H1 (cell line): ENCODE measurements at places on chromosomes 16 and 17. TPM values are rescaled to one million over a fixed set of nuclear protein-coding genes. Genes with fewer than 3 reads are reported as not detected.

SLC16A11 gene
- total RNA-seq, result 0.35 and 0.67 TPM in 2 replicates

DNA sequence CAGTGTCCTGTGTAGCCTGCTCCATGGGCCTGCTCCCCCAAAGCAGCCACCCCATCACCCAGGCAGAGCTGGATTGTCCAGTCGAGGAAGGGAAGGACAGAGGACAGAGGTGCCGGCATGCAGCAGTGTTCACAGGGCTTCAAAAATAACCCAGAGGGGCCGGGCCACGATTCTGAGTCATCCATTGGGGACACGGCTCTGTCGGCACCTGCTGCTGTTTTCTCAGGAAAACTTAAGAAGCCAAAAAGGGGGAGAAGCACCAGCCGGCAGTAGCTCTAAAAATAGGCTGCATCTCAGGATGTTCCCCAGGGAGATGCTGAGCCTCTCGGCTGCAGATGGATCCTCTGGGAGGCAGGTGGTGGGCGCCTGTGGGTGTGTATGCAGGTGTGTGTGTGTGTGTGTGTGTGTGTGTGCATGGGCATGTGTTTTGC lies 1.6 kb downstream of the CA7 start:
- no peaks in the 10 kb centered on the region for H3K4me1 ChIP-seq
- no peak overlapping the region for H3K4me3 ChIP-seq
- H3K27ac ChIP-seq, result no peak overlapping the region
- peaks cover 14% of the 10 kb centered on the region for H3K27me3 ChIP-seq

DNA sequence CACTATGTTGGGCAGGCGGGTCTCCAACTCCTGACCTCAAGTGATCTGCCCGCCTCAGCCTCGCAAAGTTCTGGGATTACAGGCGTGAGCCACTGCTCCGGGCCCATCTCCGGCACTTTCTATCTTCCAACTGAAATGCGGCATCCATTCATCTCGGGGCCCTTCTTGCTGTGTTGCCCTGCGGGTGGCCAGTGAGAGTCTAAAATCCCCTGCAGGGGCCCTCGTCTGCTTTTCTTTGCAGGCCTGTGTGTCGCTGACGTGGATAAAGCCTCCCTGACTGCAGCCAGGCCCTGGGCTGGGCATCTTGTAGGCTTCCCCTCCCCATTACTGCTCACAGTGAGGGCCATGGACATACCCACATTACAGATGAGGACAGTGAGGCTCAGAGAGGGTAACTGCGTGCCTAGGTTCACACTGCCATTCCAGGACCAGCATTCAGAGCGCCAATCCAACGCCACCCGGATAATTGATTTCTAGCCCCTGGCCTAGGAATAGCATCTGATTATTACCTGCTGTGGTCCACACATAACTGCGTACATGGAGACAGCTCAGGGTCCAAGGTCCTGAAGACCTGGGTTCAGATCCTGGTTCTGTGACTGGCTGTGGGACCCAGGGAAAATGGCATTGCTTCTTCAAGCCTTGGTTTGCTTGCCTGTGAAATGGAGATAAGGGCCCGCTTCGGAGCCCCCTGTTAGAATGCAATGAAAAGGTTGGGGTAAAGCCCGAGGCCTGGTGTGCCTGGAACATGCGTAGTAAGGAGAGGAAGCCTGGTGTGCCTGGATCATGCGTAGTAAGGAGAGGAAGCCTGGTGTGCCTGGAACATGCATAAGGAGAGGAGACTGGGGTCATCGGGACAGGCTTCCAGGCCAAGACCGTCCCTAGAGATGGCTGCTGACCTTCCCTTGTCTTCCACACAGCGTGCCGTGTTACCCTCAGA lies 25.0 kb downstream of the CRISPLD2 start:
- peaks cover 49% of the 10 kb centered on the region for H3K4me1 ChIP-seq
- peaks cover 7% of the 10 kb centered on the region; the same call in 1 of the 2 replicates for H3K27me3 ChIP-seq
- no peak overlapping the region for H3K4me3 ChIP-seq
- no peaks in the 10 kb centered on the region for H3K36me3 ChIP-seq

- no peaks in the 10 kb centered on the region for H3K27me3 ChIP-seq
- no peaks in the 10 kb centered on the region for H3K36me3 ChIP-seq
- DNase-seq, result peak; percentile 33
- no peaks in the 10 kb centered on the region for H3K4me1 ChIP-seq
Measured at GRCh38 chr17:68391561-68392268, 65.6 kb downstream of the WIPI1 start.

- H3K27ac ChIP-seq, result no peak within 1 kb of the TSS
- DNase-seq, result peak; percentile 99
- no peaks in the 10 kb centered on the region for H3K4me1 ChIP-seq
Measured at GRCh38 chr17:50560185-50560824, at the start of gene CACNA1G. Gene CACNA1G (plus strand): TSS chr17:50560715. CDS start chr17:50561460, 745 bp downstream.

- DNase-seq, result peak; percentile 62
- H3K4me1 ChIP-seq, result no peaks in the 10 kb centered on the region
- H3K36me3 ChIP-seq, result no peaks in the 10 kb centered on the region
Measured at GRCh38 chr17:9928601-9929333, 23.7 kb upstream of the RCVRN start.

GGNBP2 gene
- 35.1 and 35.8 TPM in 2 replicates for total RNA-seq

DNA sequence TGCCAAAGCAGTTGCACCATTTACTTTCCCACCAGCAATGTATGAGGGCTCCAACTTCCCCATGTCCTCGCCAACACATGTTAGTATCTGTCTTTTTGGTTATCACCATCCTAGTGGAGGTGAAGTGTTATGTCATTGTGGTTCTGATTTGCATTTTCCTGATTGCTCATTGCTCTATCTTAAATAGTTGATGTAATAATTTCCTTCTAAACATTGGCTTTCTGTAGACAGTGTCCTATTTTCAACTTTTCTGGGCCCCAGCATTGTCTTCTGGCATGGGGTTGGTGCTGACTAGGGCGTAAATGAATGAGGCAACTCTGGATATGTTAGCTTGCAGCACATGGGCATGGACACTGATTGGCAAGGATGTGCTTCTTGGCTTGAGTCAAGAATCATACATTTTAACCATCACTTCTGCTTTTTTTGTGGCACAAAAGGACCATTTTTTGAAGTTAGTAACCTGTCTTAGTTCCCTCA lies 25.1 kb downstream of the PLCG2 start:
- no peak for DNase-seq
- H3K27me3 ChIP-seq, result no peaks in the 10 kb centered on the region
- no peaks in the 10 kb centered on the region for H3K4me1 ChIP-seq
- no peaks in the 10 kb centered on the region for H3K36me3 ChIP-seq

DNA sequence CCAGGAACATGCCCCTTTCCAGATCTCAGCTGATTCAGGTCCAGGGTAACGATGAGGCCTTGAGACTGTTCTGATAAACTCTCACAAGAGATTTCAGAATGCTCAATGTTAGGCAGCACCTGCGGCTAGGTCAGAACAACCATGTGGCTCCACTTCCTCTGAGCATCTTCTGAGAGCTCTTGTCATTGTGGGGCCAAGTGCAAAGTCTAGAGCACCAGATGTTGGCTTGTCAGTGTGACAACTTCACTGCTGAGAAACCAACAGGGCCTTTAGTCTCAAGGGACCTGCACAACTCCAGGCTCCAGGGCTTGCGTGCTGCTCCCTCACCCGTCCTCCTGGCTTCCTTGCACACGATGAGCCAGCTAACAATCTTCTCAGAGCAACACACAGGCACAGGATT lies 29.0 kb downstream of the FCSK start:
- 0 out of 2 replicates have a peak, but pooled peaks cover 4% of the 10 kb centered on the region for H3K4me1 ChIP-seq

- peaks cover 56% of the 10 kb centered on the region for H3K36me3 ChIP-seq
- H3K27ac ChIP-seq, result no peak overlapping the region
- no peaks in the 10 kb centered on the region for H3K4me1 ChIP-seq
- no peak for DNase-seq
Measured at GRCh38 chr17:58094118-58094517, 10.9 kb downstream of the DYNLL2 start.

- H3K36me3 ChIP-seq, result no peaks in the 10 kb centered on the region
- no peak for DNase-seq
- peaks cover 2% of the 10 kb centered on the region for H3K4me1 ChIP-seq
- no peak overlapping the region for H3K27ac ChIP-seq
- H3K4me3 ChIP-seq, result no peak overlapping the region
Measured at GRCh38 chr17:27956601-27957445, 63.7 kb upstream of the LYRM9 start.

DNA sequence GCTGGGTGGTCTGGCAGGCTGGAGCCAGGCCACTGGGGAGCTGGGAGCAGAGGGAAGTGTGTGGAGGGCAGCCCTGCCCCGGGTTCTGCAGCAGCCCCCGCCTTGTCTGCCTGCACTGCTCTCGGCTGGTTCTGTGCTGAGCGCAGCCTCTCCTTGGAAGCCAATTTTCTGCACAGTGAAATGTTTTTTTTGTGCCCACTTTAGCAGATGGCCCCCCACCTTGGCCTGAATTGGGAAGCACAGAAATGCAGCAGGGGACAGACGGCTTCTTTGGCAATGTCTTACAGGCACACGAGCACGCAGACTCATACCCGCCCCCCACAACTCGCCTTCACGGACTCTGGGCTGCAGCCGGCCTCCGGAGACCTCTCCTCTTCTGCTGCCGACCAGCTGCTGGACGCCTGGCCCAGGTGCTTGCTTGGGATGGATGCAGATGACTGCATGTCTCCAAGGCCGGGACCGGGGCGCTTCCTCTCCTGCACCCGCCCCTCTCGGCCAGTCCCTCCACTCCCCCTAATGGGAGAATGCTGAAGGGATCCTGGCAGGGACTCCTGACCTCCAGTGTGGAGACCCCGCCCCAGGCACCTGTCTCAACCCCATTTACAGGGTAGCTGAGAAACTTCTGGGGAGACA lies 14.8 kb downstream of the NPTX1 start:
- H3K36me3 ChIP-seq, result no peaks in the 10 kb centered on the region
- H3K4me1 ChIP-seq, result no peaks in the 10 kb centered on the region; the same call in 1 of the 2 replicates
- H3K4me3 ChIP-seq, result no peak overlapping the region
- H3K27ac ChIP-seq, result no peak overlapping the region

- no peak overlapping the region for H3K27ac ChIP-seq
- H3K36me3 ChIP-seq, result no peaks in the 10 kb centered on the region
- H3K4me3 ChIP-seq, result no peak overlapping the region
Measured at GRCh38 chr17:57810721-57811637, 38.9 kb downstream of the MRPS23 start.

DNA sequence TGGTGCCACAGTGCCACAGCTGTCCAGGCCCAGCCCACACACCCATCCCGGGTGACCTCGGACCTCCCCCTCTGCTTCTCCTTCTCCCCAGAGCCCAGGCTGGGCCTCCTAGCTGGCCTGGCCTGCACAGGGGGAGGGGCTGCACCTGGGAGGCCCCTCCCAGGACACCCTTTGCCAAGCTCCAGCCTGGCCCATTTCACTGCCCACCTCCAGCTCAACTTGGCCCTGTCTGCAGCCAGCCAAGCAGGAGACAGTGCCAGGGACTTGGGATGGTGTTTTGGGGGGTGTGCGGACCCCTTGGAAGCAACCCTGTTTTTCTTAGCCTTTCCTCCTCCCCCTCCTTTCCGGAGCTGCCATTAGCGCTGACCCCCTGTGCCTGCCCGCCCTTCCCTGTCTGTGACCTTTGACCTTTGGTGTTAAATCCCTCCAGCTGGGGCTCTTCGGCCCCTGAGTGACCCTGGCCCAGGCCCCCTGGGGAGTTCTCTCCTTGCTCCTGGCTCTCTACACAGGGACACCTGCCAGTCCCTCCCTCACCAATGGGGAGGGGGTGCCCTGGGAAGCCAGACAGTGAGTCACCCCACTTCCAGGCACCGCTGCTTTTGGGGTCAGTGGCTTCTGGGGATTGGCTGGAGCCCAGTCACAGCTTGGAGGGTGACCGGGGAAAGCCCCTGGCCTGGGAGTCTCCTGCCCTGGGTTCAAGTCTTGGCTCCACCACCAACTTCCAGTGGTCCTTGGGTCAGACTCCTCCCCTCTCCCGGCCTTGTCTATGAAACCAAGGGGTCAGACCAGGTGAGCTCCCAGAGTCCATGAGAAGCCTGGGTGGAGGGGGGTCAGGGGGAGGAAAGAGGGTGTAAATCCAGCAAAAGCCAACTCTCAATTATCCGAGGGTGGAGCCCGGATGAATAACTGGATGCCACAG lies 1.9 kb downstream of the GLIS2 start:
- peaks cover 42% of the 10 kb centered on the region for H3K4me1 ChIP-seq
- H3K27ac ChIP-seq, result no peak overlapping the region
- H3K36me3 ChIP-seq, result no peaks in the 10 kb centered on the region
- H3K4me3 ChIP-seq, result peak overlapping the region; percentile 92; the same call in 1 of the 2 replicates

DNA sequence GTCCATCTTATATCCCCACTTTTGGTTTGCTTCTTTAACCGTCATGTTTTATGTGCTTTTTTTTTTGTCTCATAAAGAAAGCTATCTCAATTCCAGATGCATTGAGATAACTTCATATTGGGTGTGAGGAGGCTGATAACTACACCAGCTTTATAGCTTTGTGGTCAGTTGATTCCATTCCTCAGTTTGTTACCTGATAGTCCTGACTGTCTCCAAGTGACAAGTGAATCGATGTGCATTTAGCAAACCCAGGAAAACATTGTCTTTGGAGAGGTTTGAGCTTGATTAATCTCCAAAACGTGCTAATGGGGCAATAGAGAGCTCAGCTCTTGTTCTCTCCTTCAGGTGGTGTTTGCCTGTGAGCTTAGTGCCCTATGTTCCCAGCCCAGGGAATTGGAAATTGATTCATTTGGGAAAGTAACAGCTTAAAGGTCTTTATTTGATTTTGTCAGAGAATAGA lies 22.7 kb downstream of the HS3ST3B1 start:
- no peak overlapping the region for H3K27ac ChIP-seq
- no peak for DNase-seq
- no peak overlapping the region for H3K4me3 ChIP-seq

GRCh38 chr16:68608330-68608729 lies 36.8 kb upstream of the CDH3 start:
- H3K27ac ChIP-seq, result no peak overlapping the region
- no peaks in the 10 kb centered on the region for H3K4me1 ChIP-seq
- no peaks in the 10 kb centered on the region for H3K36me3 ChIP-seq
- no peak for DNase-seq
- no peak overlapping the region for H3K4me3 ChIP-seq

DNA sequence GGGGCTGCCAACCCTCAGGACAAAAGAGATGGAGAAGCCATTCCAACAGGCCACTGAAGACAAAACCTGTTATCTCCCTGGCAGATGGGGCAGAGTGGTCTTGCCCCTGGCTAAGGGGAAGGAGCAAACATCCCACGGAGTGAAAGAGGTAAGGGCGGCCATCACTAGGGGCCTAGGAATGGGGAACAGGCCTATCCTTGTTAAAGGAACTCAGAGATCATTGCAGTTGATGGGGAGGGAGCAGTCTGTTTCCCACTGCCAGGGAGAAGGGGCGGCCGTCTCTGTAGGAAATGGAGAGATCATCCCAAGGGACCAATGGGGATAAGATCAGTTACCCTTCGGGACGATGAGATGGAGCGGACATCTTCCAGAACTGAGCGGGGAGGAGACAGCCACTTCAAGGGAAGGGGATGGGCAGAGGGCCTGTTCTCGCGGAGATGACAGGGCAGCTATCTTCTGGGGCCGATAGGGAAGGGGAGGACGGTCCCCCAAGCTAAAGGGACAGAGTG lies 581 bp upstream of the TMEM208 start:
- H3K27me3 ChIP-seq, result no peaks in the 10 kb centered on the region; the same call in none of the 2 replicates
- no peak for DNase-seq
- peak overlapping the region; percentile 83 for H3K4me3 ChIP-seq
- peaks cover 29% of the 10 kb centered on the region for H3K36me3 ChIP-seq

PGS1 gene
- total RNA-seq, result 56.7 and 60.0 TPM in 2 replicates

- no peak overlapping the region for H3K27ac ChIP-seq
- H3K27me3 ChIP-seq, result no peaks in the 10 kb centered on the region
- H3K4me1 ChIP-seq, result no peaks in the 10 kb centered on the region
- no peak overlapping the region for H3K4me3 ChIP-seq
- no peaks in the 10 kb centered on the region for H3K36me3 ChIP-seq
Measured at GRCh38 chr17:43814714-43815113, 18.2 kb downstream of the MPP3 start.

GRCh38 chr17:64326420-64327054 lies 63.5 kb upstream of the TEX2 start:
- H3K4me3 ChIP-seq, result no peak overlapping the region
- H3K36me3 ChIP-seq, result no peaks in the 10 kb centered on the region
- H3K27ac ChIP-seq, result no peak overlapping the region
- no peak for DNase-seq
